Activated B cell treated with CpG ODN at 0.5 μM for 24 hours (primary cell): ENCODE measurements at places on chromosomes 1 and 21. TPM values are rescaled to one million over a fixed set of nuclear protein-coding genes. Genes with fewer than 3 reads are reported as not detected.

OLFML2B gene
- not detected in 2 replicates for total RNA-seq

RAD54L gene
- 2.9 and 3.7 TPM in 2 replicates for total RNA-seq

DNA sequence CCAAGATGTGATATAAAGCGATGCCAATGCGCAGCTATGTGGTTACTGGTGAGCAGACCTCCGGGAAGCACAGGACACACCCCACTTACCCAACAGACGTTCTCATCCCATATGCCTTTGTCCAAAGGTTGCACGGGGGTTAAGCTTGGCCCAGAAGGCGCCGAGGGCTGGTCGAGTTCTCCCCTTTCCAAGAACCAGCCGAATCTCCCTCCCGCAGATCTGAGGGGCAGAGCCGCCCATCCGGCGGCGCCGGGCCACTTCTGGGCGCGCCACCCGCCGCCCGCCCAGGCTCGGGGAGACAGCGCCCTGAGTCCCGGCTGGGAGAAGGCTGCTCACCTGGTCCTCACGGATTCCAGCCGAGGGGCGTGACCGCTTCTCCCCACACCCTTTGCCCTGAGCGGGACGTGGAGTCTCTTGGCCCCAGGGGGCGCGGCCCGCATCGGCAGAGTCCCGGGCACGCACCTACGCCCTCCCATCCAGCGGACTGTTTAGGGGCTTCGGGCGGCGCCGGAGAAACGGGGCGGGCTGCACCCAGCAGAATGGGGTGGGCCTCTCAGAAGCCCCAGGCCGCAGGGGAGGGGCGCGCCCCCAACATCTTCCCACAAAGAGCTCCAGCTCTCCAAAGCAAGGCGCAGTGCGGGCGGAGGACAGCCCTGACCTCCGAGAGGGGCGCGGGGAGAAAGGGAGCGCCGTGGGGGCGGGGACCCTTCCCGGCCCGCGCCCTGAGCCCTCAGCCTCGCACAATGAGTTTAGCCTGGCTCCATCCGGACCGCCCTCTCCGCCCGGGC lies 615 bp downstream of the GPR161 start:
- peak overlapping the region; percentile 82 for H3K4me3 ChIP-seq
- peaks cover 5% of the 10 kb centered on the region for H3K36me3 ChIP-seq
- DNase-seq: peak; percentile 24
- peaks cover 37% of the 10 kb centered on the region for H3K27me3 ChIP-seq
- no peak overlapping the region for H3K27ac ChIP-seq

DNA sequence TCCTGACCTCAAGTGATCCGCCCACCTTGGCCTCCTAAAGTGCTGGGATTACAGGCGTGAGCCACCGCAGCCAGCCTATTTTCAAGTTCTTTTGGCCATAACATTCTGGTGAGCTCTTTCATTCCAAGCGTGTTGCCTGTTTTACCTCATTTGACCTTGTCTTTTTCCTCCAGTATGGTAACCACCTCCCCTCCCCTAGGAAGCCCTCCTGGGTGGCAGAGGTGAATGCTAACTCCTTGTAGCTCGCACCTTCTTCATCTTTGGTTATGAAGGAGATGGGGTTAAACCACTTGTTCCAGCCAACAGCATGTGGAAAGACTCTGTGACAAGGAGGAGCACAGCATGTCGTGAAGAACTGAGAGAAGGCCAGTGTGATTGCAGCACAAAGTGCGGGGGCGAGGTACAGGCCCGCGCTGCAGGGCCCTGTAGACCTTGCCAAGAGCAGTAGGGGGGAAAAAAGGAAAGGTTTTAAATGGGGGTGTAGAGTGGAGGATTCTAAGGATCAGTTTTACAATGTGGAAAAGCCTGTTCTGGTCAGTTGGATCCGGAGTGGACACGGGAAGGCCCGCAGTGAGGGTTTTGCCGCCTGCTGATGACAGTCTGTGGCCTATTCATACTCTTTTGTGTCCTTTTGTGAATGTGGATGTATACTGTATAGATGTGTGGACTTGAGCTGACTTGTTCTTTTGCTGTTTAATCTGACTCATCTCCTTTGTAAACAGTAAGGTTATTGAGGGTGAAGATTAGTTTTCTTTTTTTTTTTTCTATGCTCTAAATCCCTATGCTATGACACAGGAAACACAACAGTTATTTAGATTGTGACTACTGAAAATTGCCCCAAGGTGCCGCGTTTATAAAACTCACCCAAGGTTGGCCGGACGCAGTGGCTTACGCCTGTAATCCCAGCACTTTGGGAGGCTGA lies 7.5 kb upstream of the ZNF436 start:
- H3K27ac ChIP-seq: no peak overlapping the region
- no peaks in the 10 kb centered on the region for H3K36me3 ChIP-seq
- no peak overlapping the region for H3K4me3 ChIP-seq
- H3K4me1 ChIP-seq: peaks cover 8% of the 10 kb centered on the region
- no peak for DNase-seq

DNA sequence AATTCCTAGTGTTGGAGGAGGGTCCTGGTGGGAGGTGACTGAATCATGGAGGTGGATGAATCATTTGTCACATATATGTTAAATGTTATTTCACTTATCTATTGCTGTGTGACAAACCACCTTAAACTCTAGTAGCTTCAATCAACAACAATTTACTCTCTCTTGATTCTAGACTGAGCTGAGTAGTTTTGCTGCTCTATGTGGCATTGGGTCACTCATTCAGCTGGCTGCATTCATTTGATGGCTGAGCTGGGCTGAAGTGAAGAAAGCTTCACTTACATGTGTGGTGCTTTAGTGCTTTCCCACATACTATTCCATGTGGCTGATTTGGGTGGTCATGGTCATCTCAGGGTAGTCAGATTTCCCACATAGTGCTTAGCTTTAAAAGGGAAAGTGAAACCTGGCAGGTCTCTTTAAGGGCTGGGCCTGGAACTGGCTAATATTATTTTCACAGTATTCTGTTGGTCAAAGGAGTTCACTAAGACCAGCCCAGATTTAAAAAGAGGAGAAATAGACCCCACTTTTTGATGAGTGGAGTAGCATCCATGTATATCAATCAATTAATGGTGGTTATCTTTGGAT lies 10.5 kb downstream of the DNAH14 start:
- no peaks in the 10 kb centered on the region for H3K36me3 ChIP-seq
- no peak overlapping the region for H3K27ac ChIP-seq
- H3K27me3 ChIP-seq: no peaks in the 10 kb centered on the region
- H3K4me3 ChIP-seq: no peak overlapping the region
- H3K4me1 ChIP-seq: no peaks in the 10 kb centered on the region
- no peak for DNase-seq

- H3K4me1 ChIP-seq: no peaks in the 10 kb centered on the region
- no peak overlapping the region for H3K4me3 ChIP-seq
- no peak overlapping the region for H3K27ac ChIP-seq
- no peaks in the 10 kb centered on the region for H3K36me3 ChIP-seq
- DNase-seq: no peak
Observed at GRCh38 chr1:24255226-24255625, 63.9 kb upstream of the GRHL3 start.

- no peaks in the 10 kb centered on the region for H3K27me3 ChIP-seq
- H3K4me1 ChIP-seq: no peaks in the 10 kb centered on the region
- H3K27ac ChIP-seq: no peak overlapping the region
Observed at GRCh38 chr1:103194060-103194459, 85.7 kb upstream of the COL11A1 start.
